EH (cell line): ENCODE measurements at places on chromosomes 2 and 18.

DNA sequence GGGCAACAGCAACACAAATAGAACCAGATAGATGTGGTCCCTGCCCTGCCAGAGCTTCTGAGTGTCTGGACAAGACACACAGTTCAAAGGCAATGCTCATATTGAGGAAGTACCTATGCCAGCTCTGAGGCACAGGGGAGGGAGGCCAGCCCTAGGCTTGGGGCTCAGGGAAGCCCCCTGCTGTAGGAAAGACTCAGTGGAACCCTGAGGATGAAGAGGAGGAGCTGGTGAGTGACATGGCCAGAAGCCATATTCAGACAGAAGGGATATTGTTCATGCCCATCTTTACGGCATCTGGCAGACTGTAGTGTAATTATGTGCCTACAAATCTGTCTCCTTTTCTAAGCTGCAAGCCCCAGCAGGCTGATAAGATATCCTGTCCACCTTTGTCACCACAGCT is 8.8 kb downstream of the SIGLEC15 start:
- no peak for DNase-seq

- DNase-seq = no peak
These were observed 9.0 kb upstream of the RNF103 start for GRCh38 chr2:86632672-86633071.

GRCh38 chr2:218877891-218878290 is 2.8 kb upstream of the WNT10A start:
- DNase-seq = no peak

DNA sequence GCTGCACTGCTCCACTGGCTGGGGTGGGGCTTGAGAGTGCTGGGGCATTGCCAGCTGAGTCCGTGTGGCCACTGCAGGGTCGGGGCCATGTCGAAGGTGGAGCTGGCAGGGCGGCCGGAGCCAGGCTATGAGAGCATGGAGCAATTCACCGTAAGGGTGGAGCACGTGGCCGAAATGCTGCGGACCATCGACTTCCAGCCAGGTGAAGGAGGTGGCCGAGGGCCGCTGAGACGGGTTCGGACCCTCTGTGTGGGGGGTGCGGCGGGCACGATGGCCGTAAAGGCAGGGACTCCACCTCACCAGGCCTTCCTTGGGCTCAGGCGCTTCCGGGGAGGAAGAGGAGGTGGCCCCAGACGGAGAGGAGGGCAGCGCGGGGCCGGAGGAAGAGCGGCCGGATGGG is 2.1 kb downstream of the UCN start:
- DNase-seq = no peak

GRCh38 chr2:217909156-217909820 is 93.5 kb downstream of the TNS1 start:
- no peak for DNase-seq

DNA sequence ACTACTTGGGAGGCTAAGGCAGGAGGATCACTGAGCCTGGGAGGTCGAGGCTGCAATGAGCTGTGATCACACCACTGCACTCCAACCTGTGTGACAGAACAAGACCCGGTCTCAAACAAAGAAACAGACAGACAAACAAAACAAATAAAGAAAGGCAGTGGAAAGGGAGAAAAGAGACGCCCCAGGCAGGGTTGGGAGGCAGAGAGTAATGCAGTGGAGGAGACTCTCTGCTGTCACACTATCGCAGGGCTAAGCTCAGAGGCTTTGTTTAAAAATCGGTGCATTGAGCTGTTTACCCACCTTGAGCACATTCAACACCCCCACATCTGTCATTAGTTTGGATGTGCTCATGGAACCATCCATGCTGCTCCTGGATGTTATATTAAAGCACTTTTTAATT is 84.2 kb upstream of the RMP24 start:
- DNase-seq = no peak

GRCh38 chr2:49959961-49960553 is 805.7 kb upstream of the FSHR start:
- no peak for DNase-seq

- no peak for DNase-seq
These were observed 81.7 kb downstream of the COL4A4 start for GRCh38 chr2:227082286-227082685.

- DNase-seq = no peak
These were observed 34.8 kb downstream of the CACNB4 start for GRCh38 chr2:152064001-152064400.

GRCh38 chr2:168736649-168737445 is 65.6 kb upstream of the NOSTRIN start:
- DNase-seq = no peak

- DNase-seq = peak; percentile 97
These were observed 182.0 kb downstream of the TCF4 start for GRCh38 chr18:55405893-55406406.

DNA sequence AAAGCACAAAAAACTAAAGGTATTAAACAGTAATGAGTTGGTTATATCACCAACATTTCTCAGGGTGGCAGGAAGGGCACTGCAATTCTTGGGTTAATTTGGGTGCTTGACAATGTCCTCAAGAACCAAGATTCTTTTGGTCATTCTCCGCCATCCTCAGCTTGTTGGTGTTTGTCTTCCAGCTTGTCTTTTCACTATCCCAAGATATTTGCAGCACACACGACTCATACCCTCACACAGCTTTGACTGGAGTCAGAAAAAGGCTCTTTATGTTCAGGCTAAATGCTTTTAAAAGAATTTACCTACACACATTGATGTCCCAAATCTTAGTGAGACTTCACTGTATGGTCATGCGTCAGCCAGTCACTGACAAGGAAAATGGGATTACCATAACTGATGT is 12.5 kb downstream of the GREB1L start:
- DNase-seq = no peak

- peak; percentile 30 for DNase-seq
These were observed 179.7 kb downstream of the TWIST2 start for GRCh38 chr2:239027391-239028252.

DNA sequence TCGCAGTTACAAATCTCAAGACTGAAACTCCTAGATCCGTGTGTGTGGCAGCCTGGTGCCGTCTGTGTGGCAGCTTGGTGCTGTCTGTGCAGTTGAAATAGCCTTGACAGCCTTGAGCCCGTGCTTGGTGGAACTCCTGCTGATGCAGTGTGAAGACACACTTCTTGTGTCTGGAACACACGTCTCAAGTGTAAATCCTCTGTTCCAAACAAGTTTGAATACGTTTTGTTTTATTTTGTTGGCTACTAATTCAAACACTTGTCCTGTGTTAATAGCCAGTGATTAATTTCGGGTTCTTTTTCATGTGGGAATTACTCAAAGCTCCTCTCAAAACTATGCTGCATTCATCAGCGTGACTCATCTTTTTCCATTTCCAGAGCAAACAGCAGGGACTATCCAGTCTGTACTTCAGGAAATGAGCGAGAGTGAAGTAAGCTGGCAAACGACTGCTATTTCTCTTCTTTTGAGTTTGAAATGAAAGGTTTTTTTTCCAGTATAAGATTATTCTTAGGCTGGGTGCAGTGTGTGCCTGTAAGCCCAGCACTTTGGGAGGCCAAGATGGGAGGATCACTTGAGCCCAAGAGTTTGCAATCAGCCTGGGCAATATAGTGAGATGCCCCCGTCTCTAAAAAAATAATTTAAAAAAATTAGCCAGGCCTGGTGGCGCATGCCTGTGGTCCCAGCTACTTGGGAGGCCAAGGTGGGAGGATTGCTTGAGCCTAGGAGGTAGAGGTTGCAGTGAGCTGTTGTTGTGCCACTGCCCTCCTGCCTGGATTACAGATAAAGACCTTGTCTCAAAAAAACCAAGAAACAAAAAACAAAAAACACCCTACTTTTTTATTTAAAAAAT is 152.9 kb downstream of the SPP2 start:
- peak; percentile 93 for DNase-seq

- peak; percentile 57 for DNase-seq
These were observed at the start of gene NPPC for GRCh38 chr2:231926180-231926741. NPPC (minus strand) TSS chr2:231926396; CDS start chr2:231926249, 147 bp downstream.

DNA sequence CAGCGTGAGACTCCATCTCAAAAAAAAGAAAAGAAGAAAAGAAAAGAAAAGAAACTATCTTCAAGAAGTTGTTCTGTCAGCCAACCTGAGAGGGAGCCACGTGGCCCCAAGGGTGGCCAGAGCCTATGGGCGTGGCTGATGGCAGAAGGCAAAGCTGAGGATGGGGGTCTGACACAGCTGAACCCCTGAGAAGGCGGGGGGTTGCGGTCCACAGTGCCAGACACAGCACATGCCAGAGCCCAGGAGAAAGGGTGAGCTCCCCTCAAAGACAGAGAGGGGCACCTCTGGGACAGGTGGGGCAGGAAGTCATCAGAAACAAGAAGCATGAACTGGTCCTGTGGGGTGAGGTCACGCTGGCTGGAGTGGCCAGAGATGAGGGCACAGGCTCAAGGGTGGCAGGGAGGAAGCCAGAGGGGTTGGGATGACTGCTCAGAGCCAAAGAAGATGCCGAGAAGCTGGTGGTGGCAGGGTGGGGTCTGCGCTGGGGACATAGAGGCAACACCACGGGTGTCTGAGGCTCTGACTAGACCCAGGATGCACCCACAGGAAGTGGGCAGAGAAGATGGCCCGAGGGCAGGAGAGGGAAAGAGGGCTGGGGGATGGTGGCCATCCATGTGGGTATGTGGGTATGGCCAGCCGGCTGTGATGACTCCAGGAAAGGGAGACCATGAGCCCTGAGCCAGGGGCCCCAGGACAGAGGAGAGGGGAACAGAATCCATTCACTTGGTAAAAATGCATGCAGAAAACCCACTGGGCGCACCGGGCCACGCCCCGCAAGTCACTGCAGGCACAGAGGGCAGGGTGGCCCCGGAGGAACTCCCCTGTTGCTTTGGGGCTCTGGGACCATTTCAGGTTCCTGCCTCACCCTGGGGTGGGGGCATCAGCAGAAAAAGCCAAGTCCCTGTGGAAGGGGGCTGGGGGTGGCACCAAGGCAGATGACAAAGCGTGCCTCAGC is 8.4 kb downstream of the KIF1A start:
- DNase-seq = no peak

DNA sequence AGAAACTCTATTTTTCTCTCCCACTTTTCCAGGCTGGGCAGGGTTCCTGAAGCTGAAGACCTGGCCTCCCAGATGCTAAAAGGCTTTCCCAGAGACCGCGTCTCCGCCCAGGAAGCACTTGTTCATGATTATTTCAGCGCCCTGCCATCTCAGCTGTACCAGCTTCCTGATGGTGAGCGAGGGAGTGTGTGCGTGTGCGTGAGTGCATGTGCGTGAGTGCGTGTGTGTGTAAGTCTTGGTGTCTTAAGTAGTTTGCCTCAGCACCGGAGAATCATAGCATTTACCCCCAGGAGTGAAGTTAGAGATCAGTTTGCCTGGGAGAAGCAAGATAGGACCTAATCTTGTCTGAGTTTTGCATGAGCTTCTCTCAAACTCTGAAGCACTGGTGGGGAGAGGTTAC is 73.7 kb downstream of the CDK15 start:
- peak; percentile 25 for DNase-seq

GRCh38 chr2:240603081-240603835 is 16.7 kb downstream of the CAPN10 start:
- DNase-seq = no peak

DNA sequence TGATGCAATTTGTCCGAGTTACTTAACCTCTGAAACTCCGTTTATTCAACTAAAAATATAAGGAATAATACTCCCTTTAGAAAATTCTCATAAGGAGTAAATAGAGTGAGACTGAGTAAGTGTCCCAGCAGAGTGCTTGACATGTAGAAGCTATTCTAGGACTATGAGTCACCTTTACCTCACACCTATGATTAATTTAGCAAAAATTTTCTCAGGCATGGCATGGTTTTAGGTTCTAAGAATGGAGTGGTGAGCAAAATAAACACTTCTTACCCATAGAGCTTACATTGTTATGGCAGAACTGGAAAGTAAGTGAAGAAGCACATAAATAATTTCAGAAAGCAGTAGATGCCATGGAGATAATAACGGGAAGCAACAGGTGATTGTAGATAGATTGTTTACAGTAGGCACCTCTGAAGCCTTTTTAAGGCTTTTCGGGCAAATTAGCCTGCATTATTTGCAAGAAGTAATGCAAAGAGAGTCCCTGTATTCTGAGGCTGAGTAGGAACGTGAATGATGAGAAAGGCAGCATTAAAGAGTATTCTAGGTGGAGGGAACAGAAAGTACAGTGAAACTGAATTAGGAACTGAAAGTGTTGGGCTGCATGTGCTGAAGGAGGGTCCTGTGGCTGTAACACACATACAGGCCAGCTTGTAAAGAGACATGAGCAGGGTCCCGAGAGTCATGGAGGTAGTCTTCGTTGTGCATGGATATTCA is 209.2 kb downstream of the ZNF407 start:
- DNase-seq = peak; percentile 88
